ENCODE measurements at places on chromosomes 4 and X.

GRCh38 chr4:124096290-124096689 is 616.2 kb downstream of the ANKRD50 start:
- no peak for DNase-seq

- no peak for DNase-seq
Measured at GRCh38 chrX:114338870-114339269, 245.0 kb upstream of the HTR2C start.

- no peak for DNase-seq
Measured at GRCh38 chrX:135432453-135432852, 10.7 kb downstream of the SMIM10L2A start.

- no peak for DNase-seq
Measured at GRCh38 chr4:12588582-12588981, 895.6 kb downstream of the RAB28 start.

GRCh38 chr4:14987054-14987453 is 15.2 kb upstream of the CPEB2 start:
- DNase-seq = no peak

DNA sequence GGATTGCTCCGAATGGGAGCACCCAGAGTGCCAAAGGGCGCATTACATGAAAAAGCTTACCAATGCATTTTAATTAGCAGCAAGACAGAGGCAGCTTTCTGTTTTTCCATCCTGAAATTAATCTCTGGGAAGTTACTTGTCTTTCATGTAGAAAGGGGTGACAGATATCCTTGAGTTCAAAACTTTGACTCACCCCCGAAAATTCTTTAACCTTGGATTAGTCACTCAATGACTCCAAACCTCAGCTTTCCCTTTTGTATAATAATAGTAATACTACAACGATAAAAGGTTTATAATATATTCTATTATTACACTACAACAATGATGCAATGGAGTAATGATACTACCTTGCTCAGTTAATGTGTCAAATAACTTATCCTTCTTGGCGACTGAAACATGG is 126.3 kb downstream of the ADAMTS3 start:
- no peak for DNase-seq

GRCh38 chr4:80911458-80911857 is 119.0 kb upstream of the BMP3 start:
- no peak for DNase-seq

DNA sequence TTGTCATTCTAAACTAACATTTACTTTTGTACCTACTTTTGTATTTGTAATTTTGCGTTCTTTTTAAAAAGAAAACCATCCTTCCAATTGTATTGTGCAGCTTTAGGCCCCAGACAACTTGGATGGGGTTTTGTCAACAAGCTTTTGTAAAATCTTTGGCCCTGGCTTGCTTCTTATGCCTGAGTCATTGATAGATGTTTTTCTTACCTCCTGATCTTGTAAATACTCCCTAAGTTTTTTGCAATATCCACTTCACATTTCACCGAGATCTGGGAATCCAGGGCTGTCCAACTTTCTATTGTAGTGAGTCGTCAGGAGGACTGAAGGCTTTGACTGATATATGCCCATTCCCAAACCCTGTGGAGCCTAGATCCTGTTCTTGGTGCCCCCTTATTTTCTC is 126.9 kb upstream of the GUCY1A1 start:
- no peak for DNase-seq

- DNase-seq = no peak
Measured at GRCh38 chr4:182531555-182532162, 288.5 kb downstream of the TENM3 start.

DNA sequence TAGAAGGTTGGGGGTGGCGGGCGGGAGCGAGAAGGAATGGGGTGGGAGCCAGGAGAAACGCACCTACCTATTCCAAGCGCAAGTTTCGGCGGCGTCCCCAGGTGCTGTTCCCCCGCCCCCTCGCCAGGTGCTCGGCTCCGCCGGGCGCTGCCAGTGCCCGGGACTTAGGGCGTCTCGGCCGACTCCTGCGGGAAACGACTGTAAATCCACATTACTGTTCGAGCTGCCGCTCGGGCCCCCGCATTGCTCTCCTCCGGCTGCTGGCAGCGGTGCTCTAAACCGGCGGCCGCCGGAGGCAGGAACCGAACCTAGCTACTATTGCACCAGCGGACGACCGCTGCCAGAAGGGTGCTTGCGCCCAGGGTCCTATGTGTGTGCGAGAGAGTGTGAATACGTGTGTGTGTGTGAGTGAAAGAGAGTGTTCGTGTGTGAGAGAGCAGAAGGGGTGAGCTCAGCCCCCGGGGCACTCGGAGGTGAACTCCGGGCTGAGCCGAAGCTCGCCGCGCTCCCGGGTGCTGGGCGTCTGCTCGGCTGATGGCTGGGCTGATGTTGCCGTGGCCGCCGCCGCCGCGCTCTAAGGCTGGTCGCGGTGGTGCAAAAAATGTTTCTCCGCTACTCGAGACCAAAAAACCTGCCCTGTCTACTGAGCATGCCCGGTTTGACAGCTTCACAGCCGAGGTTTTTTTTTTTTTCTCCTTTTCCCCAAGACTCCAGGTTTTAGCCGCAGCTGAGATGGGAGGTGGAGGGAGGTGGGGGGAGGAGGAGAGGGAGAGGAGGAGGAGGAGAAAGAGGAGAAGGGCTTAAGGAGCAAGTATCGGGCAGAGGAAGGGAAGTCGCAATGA is 115.7 kb upstream of the TEX13C start:
- no peak for DNase-seq

GRCh38 chr4:141335166-141335565 is 114.5 kb downstream of the ZNF330 start:
- no peak for DNase-seq

GRCh38 chrX:110391086-110391485 is 32.4 kb downstream of the RTL9 start:
- no peak for DNase-seq

GRCh38 chr4:48635310-48635709 is 144.8 kb downstream of the FRYL start:
- no peak for DNase-seq

GRCh38 chrX:150486011-150486410 is 82.4 kb upstream of the MTM1 start:
- DNase-seq = no peak

GRCh38 chr4:7632341-7632740 is 197.6 kb upstream of the PSAPL1 start:
- no peak for DNase-seq

- no peak for DNase-seq
Measured at GRCh38 chr4:168920441-168921065, 89.5 kb downstream of the CBR4 start.

- no peak for DNase-seq
Measured at GRCh38 chrX:1051421-1051820, 161.0 kb downstream of the CRLF2 start.

GRCh38 chr4:2357821-2358745 is 60.4 kb downstream of the ZFYVE28 start:
- DNase-seq = no peak

- no peak for DNase-seq
Measured at GRCh38 chrX:38379088-38379487, 26.7 kb downstream of the OTC start.
